ENCODE measurements at places on chromosomes 5 and 9.

DNA sequence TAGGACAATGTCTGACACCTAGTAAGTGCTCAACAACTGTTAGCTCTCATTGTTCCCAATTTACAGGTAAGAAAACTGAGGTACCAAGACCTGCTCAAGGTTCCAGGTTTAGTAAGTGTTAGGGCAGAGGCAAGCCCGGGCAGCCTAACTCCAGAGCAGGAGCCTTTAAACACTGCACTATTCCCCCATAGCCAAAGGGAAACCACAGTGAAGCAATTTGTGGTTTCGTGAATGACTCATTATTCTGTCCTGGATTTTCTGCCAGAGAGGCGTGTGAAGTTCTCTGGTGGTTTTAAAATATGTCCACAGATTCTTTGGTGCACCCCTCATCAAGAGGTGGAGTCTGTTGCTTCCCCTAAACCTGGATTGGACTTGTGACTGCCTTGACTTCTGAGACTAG is 1.0 kb upstream of the MCC start:
- DNase-seq, result no peak

DNA sequence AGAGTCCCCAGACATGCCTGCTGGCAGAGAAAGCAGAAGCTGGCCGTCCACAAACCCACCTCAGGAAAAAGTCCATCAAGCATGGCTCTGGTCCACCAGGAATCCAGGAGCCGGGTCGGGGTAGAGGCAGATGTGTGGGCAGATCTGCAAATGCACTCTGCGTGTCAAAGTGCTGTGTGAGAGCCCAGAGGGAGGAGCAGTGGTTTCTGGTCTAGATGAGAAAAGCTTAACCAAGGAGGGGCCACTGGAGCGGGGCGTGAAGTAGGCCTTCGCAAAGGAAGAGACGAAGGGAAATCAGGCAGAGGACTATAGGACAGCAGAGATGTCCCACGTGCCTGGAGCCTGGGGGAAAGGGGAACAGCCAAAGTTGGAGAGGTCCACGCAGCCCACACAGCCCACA is 40.0 kb downstream of the TTLL11 start:
- no peak for DNase-seq

- no peak for DNase-seq
These were observed 741.3 kb upstream of the CTNND2 start for GRCh38 chr5:12645582-12645981.

GRCh38 chr9:125985142-125985997 is 238.2 kb downstream of the PBX3 start:
- DNase-seq, result no peak

DNA sequence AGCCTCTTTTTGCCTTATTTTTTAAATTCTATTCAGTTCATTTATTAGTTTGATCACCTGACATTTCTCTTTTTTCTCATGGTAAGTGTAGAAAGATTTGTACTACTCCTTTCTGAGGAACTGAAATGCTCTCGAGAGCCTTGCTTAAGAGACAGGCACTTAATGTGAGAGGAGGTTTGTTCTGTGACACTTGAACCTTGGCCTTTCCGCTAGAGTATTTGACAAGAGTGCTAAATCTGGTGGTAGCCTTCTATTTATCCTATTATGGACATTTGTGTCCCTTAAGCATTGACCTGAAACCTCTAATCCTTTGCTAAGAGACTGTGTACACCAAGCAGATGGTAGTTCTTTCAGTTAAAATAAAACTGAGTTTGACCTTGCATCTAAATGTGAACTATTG is 805.0 kb upstream of the PTPRD start:
- DNase-seq, result no peak

DNA sequence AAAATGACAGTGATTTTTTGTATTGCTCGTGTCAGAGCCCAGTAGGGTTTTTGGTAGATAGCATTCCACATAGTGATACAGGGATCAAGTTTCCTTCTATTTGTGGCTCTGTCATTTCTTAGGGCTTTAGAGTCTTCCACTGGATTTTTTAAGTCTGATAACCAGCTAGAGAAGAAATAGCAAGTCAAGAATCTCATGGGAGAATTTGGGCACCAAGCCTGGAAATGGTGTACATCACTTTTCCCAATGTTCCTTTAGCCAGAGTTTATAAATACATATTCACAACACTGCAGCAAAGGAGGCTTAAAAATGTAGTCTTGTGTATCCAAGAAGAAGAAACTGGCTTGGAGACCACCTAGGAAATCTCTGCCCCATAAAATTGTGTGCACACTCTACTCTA is 647.1 kb upstream of the KLF4 start:
- no peak for DNase-seq

DNA sequence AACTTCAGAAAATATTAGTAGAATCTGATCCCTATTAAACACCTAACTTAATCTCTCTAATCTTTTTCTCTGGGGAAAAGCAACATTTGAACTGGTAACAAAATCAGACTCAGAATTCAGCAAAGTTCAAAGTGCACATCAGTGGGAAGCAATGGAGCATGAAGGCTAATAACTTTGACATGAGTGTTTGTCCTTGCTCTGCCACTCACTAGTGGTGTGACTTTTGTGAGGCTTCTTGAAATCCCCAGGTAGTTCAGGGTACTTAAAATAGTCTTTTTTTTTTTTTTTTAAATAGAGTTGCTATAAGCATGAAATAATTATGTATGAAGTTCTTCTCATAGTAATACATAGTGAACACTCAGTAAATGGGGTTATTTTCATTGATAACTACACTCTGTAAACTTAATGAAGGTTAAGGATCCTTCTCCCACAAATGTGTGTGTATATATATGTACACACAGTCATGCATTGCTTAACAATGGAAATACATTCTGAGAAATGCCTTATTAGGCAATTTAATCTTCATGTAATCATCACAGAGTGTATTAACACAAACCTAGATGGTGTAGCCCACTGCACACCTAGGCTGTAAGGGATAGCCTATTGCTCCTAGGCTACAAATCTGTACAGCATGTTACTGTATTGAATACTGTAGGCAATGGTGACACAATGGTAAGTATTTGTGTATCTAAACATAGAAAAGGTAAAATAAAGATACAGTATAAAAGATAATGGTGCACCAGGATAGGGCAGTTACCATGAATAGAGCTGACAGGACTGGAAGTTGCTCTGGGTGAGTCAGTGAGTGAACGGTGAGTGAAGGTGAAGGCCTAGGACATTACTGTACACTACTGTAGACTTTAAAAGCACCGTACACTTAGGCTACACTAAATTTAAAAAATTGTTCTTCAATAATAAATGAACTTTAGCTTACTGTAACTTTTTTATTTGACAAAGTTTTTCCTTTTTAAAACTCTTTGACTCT is 73.3 kb upstream of the HMHB1 start:
- no peak for DNase-seq

DNA sequence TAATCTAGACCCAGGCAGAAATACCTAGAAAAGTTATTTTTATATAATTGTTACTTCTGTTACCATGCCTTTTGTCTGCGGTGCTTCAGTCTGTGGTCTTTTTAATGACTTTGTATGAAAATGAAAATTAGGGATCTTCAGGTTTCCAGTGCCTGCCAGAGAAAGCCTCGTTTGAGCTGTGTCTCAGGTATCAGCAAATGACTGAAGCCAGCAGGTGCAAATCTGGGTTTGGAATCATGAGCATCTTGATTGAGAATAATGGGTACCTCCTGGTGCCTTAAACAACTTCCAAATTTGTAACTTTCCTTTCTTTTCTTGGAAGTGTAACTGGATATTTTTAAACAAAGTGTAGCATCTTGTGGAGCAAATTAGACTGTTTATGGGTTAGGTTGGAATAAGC is 4.3 kb downstream of the ZBTB34 start:
- DNase-seq, result no peak

DNA sequence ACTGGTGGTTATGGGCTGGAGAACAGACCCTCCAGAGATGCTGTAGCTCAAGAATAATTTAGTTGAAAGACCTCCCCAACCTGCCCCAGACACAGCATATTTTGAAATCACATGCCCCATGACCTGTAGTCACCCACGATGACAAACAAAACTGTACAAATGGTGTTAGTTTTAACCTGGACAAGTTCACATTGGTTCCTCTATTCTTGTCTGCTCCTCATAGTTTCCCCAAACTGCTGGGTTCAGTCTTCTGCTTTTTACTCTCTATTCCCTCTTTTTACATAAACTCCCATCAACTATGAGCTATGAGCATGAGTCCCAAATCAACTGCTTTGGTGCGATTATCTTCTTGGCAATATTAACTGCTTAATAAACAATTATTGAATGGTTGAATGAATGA is 365.3 kb upstream of the CLINT1 start:
- no peak for DNase-seq

GRCh38 chr5:99068944-99069650 is 140.3 kb upstream of the CHD1 start:
- no peak for DNase-seq
